Body of pancreas (tissue), 4 donors: ENCODE measurements at places on chromosomes 11 and 22. TPM values are rescaled to one million over a fixed set of nuclear protein-coding genes. Genes with fewer than 3 reads are reported as not detected.

DNA sequence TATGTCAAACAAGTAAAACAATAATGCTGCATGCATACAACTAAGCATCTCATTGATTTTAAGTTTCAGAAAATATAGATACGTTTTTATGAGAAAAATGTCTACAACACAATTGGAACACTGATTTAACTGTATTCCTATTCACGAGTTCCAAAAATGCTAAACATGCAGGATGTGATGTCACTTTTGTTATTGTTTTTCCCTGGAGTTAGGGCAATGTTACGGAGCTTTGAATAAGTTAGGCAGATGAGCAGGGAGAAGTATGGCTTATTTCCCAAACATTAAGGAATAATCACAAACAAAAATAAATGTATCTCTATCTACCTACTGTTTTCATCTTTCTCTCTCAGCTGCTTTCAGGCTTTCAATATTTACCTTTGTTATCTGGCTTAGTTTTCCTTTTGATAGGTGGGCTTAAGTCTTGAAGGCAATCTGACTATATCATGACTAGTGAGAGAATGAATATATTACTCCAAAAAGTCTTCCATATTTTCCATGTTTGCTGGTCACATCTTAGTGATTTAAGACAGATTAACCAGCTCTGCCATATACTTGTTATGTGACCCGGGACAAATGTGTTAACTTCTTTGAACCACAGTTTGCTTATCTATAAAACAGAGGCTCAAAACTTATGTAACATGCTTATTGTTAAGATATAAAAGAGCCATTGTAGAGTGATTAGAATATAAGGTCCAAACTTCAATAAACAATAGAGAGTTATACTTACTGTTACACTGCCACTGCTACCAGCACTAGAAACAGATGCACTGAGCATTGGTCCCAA lies 854.4 kb upstream of the CCDC90B start:
- DNase-seq: no peak

- DNase-seq: no peak
Observed at GRCh38 chr22:23187871-23188700, 7.8 kb downstream of the BCR start.

GRCh38 chr11:45371251-45372115 lies 85.3 kb upstream of the SYT13 start:
- DNase-seq: peak; percentile 68

NUP50 gene
- total RNA-seq: 39.2 TPM

CD82 gene
- 11.4 TPM for total RNA-seq

SLC22A12 gene
- not detected for total RNA-seq
